ENCODE measurements at places on chromosomes 7 and 10.
A peak's percentile ranks its signal among the peaks of the same experiment; 100 is the strongest.

DNA sequence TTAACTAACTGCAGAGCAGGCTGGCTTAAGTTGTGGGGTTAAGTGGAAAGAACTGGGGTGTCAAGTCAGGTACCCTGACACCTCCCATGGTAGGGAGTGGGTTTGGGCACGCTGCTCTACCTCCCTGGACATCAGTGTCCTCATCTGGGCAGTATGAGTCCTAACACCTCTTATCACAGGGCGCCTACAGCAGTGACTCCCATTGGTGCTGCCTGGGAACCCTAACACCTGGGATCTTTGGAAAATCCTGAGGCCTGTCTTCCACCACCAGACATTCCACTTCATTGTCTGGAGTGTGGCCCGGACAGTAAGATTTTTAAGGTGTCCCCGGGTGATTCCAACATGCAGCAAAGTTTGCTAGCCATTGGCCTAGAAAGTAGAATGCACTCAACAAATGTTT is 239.1 kb downstream of the SKAP2 start:
- no peak for DNase-seq

GRCh38 chr7:131231381-131232220 is 96.1 kb upstream of the MKLN1 start:
- peak; percentile 24 for DNase-seq

GRCh38 chr7:2203766-2204300 is 28.9 kb downstream of the MAD1L1 start:
- DNase-seq: no peak

- DNase-seq: no peak
Observed at GRCh38 chr7:10655031-10655430, 318.6 kb upstream of the PHF14 start.

- no peak for DNase-seq
Observed at GRCh38 chr7:130458257-130458656, 17.4 kb upstream of the CEP41 start.

- DNase-seq: no peak
Observed at GRCh38 chr10:102368077-102368476, 27.4 kb upstream of the NFKB2 start.

- no peak for DNase-seq
Observed at GRCh38 chr7:8206956-8207355, 55.0 kb downstream of the ICA1 start.

DNA sequence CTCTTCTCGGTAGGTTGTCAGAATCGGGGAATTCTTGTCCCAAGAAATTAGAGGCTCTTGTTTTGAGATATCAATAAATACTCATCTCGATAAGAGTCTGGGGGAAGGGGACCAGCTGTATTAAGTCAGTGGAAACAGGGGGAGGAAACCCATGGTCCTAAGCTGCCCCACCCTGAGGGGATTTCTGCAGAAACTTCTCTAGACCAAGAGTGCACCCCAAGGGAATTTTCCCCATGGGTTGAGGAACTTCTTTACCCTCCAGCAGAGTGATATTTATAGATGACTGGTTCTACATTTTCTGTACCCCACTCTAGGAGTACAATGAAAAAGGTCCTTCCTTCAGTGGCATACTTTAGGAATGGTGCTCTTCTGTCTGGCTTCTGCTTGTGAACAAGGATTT is 627.2 kb downstream of the KCNMA1 start:
- DNase-seq: no peak

GRCh38 chr7:68776326-68776725 is 821.9 kb upstream of the AUTS2 start:
- no peak for DNase-seq

GRCh38 chr7:127920787-127921438 is 110.3 kb downstream of the LRRC4 start:
- DNase-seq: peak; percentile 62

GRCh38 chr7:17962652-17963051 is 22.4 kb upstream of the SNX13 start:
- DNase-seq: no peak

- DNase-seq: peak; percentile 41
Observed at GRCh38 chr10:101354328-101355071, 535 bp downstream of the BTRC start.
